ENCODE measurements at places on chromosomes 16 and 17.

DNA sequence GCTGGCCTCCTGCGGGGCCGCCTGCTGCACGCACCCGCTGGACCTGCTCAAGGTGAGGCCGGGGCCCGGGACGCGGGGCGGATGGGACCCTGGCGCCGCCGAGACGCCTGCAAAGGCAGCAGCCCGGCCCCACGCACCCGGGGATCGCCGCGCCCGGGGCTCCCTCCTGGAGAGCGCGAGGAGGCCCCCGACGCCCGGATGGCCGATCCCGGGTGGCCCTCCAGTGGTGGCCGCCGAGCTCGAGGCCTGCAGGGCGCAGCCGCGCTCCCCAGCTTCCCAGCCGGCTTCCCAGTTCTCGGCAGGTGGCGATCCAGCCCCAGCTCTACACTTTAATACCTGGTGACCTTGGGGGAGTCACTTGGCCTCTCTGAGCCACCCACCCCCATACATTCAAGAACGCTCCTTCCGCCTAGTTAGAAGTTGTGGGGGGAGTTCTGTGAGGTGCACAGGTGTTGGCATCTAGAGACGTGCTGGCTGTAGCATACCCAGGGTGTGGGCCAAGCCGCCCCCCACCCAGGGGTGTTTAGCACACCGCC lies 452 bp downstream of the SLC25A10 start:
- no peak for DNase-seq

DNA sequence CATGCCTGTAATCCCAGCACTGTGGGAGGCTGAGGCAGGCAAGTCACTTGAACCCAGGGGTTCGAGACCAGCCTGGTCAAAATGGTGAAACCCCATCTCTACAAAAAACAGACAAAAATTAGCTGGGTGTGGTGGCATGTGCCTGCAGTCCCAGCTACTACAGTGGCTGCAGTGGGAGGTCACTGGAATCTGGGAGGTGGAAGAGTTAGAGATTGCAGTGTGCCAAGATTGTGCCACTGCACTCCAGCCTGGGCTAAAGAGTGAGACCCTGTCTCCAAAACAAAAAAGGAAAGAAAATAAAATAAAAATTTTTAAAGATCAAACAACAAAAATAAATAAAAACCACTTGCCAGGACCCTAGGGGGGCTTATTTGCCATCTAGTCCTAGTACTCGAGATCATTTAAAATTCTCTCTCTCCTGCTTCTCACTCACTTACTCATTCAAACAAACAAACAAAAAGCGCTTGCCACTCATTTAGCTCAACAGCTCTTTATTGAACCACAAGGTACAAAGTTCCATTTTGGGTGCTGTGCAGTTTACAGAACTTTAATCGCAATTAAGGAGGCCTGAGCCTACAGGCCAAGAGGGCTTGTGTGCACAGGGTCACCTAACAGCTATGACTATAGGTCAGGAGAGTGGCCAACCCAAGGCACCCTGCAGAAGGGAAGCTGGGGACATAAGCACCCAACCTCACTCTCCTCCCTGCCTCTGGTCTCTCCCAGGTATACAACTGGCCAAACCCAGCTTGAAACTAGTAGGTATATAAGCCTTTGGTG lies 4.4 kb downstream of the CHD9NB start:
- no peak for DNase-seq

GRCh38 chr16:47213761-47214440 lies 70.2 kb upstream of the NETO2 start:
- no peak for DNase-seq

DNA sequence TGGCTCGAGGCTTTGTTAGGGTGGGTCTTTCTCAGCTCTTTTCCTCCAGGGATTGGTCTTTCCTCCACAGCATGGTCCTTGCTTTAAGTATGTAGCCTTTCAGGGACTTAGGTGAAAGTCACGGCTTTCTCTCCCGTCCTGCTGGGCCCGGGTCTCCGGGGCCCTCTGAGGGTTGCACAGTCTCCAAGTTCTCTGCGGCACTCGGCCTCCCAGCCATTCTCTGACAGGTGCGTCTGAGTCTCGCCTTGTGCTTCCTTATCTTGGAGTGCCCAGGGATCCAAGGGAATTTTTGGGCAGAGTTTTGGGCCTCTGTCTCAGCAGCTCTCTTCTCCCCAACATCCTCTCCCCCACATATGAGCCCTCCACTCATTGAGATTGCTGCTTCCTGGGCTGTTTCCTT lies 36.6 kb downstream of the ZNF750 start:
- DNase-seq = no peak

DNA sequence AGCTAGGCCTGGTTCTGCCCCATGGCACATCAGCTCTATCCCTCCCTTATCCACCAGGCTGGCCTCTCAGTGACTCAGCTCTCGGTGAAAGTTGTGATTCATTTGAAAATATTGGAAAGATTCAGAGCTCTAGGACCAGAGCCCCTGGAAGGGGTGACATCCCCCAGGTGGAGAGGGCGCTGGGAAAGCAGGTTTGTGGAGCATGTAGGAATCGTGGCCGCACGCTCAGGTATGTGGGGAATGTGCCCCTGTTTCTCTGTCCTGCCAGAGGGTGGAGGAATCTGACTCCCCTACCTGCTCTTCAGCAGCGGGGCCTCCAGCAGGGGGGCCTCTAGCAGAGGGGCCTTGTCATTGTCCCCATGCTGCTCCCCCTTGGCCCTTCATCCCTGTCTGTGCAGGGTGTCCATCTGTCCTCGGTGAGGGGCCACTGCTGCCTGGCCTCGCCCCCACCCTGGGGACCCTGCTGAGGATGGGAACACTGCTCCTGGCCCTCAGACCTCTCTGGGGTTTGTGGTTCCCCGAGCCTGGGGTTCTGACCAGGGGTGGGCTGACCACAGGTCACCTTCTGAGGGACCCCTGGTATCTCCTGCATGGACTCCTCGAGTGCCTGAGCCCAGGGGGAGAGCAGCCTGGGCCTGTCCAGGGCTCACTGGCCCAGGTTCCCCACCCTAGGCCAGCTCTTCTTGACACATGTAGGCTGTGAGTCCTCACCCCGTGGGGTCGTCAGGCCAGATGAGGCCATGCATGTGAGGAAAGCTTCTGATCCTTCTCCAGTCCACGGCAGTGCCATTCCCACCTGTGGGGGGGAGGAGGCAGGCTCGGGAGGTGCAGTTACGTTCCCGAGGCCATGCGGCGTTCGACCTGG lies 47.5 kb downstream of the NT5M start:
- no peak for DNase-seq

DNA sequence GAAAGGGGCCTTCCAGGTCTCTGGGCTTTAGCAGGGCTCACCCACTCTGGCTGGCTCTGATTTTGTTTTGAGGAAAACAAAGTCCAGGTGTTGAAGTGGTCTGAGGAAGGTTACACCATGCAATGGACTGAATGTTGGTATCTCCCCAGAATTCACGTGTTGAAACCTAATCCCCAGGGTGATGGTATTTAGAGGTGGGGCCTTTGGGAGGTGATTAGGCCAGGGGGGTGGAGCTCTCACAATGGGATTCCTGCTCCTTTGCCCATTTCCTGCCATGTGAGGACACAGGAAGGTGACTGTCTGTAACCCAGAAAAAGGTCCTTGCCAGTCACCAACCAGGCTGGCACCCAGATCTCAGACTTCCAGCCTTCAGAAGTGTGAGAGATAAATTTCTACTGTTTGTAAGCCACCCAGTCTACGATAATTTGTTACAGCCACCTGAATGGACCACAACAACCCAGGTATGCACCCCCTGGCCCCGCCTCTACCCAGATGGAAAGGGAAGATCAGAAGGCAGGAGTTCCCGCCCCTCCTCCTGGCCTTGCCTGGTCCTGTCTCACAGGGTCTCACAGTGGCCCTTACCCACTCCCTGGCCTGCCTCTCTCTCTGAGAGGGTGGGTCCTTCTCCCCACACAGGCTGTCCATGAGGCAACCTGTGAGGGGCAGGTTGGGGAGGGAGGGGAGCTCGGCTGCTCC lies 32.0 kb downstream of the LRRC75A start:
- no peak for DNase-seq

- no peak for DNase-seq
These were observed 328.3 kb downstream of the FOXL1 start for GRCh38 chr16:86906623-86907022.

GRCh38 chr17:50265690-50266315 lies 8.5 kb upstream of the TMEM92 start:
- no peak for DNase-seq

DNA sequence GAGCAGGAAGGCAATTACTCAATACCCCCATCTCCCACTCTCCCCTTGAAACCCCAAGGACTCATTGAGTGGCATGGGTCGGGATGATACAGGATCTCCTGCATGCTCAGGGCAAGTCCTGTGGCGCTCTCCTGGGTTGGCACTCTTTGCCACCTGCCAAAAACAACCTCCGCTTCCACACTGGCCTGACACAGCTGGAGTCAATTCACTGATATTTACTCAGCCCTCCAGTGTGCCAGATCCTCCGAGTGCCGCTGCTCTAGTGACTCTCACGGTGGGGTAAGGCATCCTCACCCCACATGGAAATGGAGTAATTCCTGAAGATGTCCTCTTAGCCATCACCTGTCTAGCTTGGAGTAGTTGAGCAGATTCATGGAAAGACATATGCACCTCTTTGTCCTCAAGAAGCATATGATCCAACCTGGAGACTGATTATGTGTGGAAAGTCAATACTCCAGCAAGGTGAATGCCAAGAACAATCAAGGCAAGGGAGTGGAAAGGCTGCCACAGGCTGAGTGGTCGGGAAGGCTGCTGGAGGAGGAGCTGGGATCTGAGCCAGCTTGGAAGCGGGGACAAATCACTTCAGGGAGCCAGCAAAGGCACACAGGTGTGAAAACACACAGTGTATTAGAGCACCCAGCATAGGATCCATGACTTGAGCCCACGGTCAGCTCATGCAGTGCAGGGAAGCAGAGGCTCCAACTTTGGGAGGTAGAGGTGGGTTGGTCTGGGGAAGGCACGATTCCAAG lies 12.6 kb upstream of the GOSR2 start:
- no peak for DNase-seq

DNA sequence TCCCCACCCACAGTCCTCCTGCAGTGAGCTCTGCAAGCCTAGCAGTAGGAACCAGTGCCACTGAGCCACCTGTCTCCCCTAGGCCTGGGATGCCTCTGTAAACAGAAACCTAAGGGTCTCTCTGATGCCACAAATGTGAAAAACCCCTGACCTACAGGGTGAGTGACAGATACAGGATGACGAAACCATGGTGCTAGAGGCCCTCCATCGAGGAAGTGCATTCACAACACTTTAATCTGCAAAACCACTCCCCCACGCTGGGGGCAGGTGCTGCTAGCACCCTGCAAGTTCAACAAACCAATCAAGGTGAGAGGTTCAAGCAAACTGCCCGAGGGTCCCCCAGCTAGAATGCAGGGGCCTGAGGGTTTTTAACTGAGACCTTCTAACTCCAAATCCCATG lies 59.5 kb downstream of the CDYL2 start:
- no peak for DNase-seq

- no peak for DNase-seq
These were observed 6.7 kb downstream of the CBX8 start for GRCh38 chr17:79789943-79790804.

DNA sequence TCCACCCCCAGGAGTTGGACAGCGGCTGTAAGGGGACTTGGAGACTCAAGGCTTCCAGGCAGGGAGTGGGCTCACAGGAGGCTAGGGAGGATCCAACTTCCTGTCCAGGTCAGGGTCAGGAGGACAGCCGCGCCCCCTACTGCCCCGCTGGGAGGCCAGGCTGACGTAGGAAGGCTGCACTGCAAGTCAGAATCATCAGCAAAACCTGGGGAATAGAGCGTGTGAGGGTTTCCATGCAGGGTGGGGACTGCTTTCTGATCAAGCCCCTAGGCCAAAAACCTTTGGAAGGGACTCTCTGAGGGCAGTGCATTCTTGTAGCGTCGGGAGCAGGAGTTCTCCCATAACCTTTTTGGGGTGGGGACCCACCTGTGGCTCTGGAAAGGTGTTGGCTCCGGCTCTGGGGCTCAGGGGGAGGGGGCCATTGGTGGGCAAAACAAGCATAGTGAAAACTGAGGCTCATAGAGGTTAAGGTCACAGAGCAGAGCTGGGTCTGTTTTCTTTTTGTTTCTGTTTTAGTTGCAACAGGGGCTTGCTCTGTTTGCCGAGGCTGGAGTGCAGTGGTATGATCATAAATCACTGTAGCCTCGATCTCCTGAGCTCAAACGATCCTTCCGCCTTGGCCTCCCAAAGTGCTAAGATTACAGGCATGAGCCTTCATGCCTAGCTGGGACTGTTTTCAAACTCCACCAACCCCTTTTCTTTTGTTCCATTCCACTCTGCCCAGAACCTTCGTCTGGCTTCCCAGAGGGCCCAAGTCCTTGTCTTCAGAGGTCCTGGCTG lies 22.1 kb downstream of the RAI1 start:
- DNase-seq = no peak

DNA sequence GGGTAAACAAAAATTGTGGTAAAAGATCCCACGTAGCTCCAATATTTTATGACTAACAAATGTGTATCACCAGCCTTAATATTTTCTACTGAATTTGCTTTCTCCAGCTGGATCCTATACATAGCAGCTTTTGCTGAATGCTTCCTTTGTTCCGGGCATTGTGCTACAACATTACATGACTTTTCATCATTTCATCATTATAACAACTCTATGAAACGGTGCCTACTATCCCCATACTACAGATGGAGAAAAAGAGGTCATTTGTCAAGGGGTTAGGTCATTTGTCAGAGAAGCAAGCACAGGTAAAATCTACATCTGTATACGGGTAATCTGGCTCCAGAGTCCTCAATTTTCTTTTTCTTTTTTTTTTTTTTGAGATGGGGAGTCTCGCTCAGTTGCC lies 74.3 kb downstream of the KANSL1 start:
- no peak for DNase-seq

DNA sequence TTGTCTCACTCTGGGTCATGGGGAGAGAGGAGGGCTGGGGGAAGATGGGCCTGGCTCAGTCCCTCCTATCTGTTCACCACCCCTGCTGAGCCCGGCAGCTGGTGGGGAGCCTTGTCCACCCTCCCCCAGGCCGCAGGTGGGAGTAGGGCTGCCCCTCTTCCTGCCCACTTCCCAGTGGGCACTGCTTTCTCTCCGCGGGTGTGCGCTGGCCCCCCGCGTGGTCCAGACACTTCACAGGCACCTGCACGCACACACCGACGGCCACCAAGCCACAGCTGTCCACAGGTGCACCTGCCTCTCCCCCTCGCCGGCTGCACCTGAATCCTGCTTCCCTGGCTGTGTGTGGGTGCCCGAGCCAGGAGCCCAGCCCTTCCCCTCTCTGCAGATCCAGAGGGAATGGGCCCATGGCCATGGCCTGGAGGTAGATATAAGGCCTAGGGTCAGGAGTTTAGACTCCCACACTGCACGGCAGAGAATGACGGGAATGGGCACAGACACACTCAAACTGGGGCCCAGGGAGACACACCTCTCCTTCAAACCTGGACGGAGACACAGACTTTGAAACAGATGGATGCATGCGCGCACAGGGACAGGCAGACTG lies 2.0 kb downstream of the NHERF2 start:
- DNase-seq = no peak

- DNase-seq = no peak
These were observed 920 bp upstream of the ZCCHC14 start for GRCh38 chr16:87493608-87494280.

- DNase-seq = no peak
These were observed 18.6 kb downstream of the IGFBP4 start for GRCh38 chr17:40461732-40462342.
